CD14-positive monocyte (primary cell): ENCODE measurements at places on chromosomes 13 and 19. TPM values are rescaled to one million over a fixed set of nuclear protein-coding genes. Genes with fewer than 3 reads are reported as not detected.

GRCh38 chr13:68257111-68257842, 1027.1 kb upstream of the PCDH9 start:
- H3K27ac ChIP-seq, result no peak overlapping the region
- no peaks in the 10 kb centered on the region for H3K4me1 ChIP-seq
- H3K4me3 ChIP-seq, result no peak overlapping the region
- H3K27me3 ChIP-seq, result no peaks in the 10 kb centered on the region
- no peak for DNase-seq

DNA sequence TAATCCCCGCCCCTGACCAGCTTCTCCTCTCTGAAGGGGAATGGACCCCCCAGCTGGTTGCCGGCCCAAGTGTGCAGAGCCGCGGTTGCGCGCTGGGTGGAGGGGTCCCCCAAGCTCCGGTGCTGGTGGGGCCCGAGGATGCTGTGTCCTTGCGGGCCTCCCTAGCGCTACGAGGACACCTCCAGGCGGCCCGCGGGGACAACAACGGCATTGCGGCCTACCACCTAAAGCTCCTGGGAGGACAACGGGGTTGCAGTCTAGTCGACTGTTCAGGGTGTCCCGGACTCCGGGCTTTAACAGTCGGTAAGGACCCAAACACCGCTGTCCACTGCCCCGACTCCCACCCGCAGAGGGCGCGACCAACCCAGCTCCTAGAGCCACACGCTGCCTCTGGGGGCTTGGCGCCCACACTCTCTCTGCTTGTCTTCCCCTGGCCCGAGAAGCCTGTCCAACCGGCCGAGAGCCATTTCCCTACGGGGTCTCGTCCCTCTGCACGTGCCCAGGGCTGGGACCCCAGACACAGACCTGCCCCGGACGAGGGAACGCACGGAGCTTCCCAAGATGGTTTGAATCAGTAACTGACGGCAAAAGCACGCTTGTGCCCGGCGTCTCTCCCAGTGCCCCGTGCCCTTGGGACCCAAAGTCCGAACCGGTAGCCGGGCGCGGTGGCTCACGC, 927 bp upstream of the SDHAF1 start:
- H3K36me3 ChIP-seq, result peaks cover 7% of the 10 kb centered on the region
- peak overlapping the region; percentile 73 for H3K4me3 ChIP-seq
- H3K27ac ChIP-seq, result peak overlapping the region; percentile 76
- H3K4me1 ChIP-seq, result peaks cover 27% of the 10 kb centered on the region

DNA sequence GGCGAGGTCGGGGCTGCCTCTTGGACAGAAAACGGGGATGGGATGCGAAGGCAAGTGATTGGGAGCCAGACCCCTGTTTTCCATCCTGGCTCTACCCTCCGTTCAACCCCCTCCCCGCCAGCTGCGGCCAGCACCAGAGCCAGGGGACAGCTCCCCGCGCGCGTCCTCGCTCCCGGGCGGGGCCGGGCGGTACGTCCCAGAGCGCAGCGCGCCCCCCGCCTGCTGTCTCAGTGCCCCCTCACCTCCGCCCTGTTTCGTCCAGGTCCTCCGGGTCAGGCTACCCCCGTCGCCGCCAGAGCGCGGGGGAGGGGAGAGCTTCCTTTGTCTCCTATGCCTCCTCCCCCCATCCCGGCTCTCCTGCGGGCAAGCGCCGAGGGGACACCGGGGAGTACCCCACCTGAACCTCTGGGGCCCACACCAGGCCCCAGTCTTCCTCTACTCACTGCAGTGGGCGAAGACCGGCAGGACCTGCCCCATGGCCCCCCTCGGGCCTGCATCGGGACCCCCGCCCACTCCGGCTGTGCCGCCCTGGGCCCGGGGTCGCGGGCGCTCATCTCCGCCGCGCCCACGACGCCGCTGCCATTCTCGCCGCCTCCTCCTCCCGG, 396 bp downstream of the RTN2 start:
- H3K4me1 ChIP-seq, result peaks cover 56% of the 10 kb centered on the region
- no peak overlapping the region for H3K27ac ChIP-seq
- H3K36me3 ChIP-seq, result no peaks in the 10 kb centered on the region
- H3K4me3 ChIP-seq, result peak overlapping the region; percentile 44
- peaks cover 15% of the 10 kb centered on the region for H3K27me3 ChIP-seq

The HTR2A gene
- not detected in 2 replicates for polyA plus RNA-seq

The ZSCAN1 gene
- polyA plus RNA-seq, result not detected in 2 replicates

DNA sequence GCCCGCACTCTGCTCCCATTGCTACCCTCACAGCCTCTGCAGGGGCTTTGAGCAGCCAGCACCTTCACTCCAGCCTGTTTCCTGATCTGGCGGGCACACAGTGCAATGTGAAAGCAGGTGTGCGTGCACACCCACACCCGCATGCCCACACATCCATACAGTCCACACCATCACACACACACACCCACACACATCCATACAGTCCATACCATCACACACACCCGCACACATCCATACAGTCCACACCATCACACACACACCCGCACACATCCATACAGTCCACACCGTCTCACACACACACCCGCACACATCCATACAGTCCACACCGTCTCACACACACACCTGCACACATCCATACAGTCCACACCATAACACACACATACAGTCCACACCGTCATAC, 28.0 kb downstream of the PIAS4 start:
- DNase-seq, result no peak
- peak overlapping the region; percentile 53 for H3K27ac ChIP-seq
- H3K4me1 ChIP-seq, result peaks cover 9% of the 10 kb centered on the region
- H3K36me3 ChIP-seq, result peaks cover 57% of the 10 kb centered on the region
- H3K4me3 ChIP-seq, result no peak overlapping the region

- H3K27ac ChIP-seq, result no peak within 1 kb of the TSS
- H3K27me3 ChIP-seq, result peaks cover 88% of the 10 kb centered on the region
- no peaks in the 10 kb centered on the region for H3K36me3 ChIP-seq
- peak; percentile 49 for DNase-seq
- no peak within 1 kb of the TSS for H3K4me3 ChIP-seq
These were observed at the start of gene MAST1 for GRCh38 chr19:12838182-12838885. Gene MAST1, plus strand, starts transcription at chr19:12838515. Its CDS starts 58 bp downstream, at chr19:12838573.

GRCh38 chr19:11295180-11295579, 780 bp upstream of the TSPAN16 start:
- H3K27ac ChIP-seq, result no peak overlapping the region
- no peaks in the 10 kb centered on the region for H3K36me3 ChIP-seq
- H3K4me1 ChIP-seq, result peaks cover 75% of the 10 kb centered on the region
- DNase-seq, result no peak

- no peak for DNase-seq
- no peak overlapping the region for H3K4me3 ChIP-seq
- H3K27me3 ChIP-seq, result peaks cover 2% of the 10 kb centered on the region
- no peak overlapping the region for H3K27ac ChIP-seq
- no peaks in the 10 kb centered on the region for H3K4me1 ChIP-seq
These were observed 43.8 kb downstream of the DCT start for GRCh38 chr13:94435604-94436226.

The PGLYRP2 gene
- polyA plus RNA-seq, result 0.15 TPM

GRCh38 chr19:4403005-4403761, 743 bp downstream of the CHAF1A start:
- H3K4me3 ChIP-seq, result peak overlapping the region; percentile 89
- peaks cover 6% of the 10 kb centered on the region for H3K36me3 ChIP-seq
- H3K27ac ChIP-seq, result peak overlapping the region; percentile 90
- no peaks in the 10 kb centered on the region for H3K27me3 ChIP-seq
- H3K4me1 ChIP-seq, result peaks cover 37% of the 10 kb centered on the region
- no peak for DNase-seq

The IQCN gene
- polyA plus RNA-seq, result not detected

DNA sequence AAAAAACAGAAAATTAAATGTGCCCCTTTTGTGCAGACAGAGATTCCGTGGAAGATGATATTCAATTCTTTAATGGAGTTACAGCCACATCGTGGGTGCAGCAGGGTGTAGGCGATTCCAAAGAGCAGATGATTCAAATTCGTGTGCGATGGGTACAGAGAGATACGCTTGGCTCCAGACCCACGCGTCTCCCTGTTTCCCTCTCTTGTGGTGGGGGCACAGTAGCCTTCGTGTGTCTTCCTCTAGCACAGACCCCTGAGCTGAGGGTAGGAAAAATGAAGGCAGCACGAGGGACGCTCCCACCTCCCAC, 4.8 kb downstream of the TSPAN16 start:
- H3K4me3 ChIP-seq, result no peak overlapping the region
- no peaks in the 10 kb centered on the region for H3K27me3 ChIP-seq
- no peaks in the 10 kb centered on the region for H3K36me3 ChIP-seq

The FREM2 gene
- not detected for polyA plus RNA-seq

The KIR3DL1 gene
- not detected for polyA plus RNA-seq

GRCh38 chr13:108005231-108005630, 210.1 kb downstream of the LIG4 start:
- H3K27me3 ChIP-seq, result no peaks in the 10 kb centered on the region
- H3K4me1 ChIP-seq, result no peaks in the 10 kb centered on the region
- no peak overlapping the region for H3K27ac ChIP-seq
- no peaks in the 10 kb centered on the region for H3K36me3 ChIP-seq
- no peak overlapping the region for H3K4me3 ChIP-seq

The DPF1 gene
- not detected for polyA plus RNA-seq

DNA sequence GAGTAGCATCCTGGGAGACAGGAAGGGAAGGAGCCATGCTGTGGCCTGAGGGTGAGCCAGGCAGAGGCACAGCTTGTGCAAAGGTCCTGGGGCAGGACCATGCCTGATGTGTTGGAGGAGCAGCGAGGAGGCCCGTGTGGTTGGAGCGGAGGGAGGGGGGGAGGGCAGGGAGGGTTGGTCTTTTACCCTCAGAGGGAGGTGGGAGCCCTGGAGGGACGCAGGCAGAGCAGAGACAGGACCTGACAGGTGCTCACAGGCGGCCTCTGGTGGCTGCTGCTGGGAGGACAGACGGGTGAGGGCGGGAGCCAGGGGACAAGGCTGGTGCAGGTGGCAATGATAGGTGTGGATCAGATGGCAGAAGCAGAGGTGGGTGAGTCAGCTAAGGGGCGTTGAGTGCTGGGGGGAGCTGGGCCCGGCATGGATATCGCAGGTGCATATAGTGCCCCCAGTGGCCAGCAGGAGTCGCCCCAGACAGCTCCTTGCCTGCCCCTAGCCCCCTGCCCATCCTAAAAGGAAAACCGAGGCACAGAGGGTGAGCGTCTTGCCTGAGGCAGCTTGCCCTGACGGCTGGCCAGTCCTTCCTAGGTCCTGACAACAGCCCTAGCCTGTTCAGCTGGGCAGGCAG, 9.8 kb upstream of the GNA15 start:
- no peak overlapping the region for H3K27ac ChIP-seq
- H3K4me1 ChIP-seq, result peaks cover 18% of the 10 kb centered on the region
- DNase-seq, result peak; percentile 42
- H3K27me3 ChIP-seq, result no peaks in the 10 kb centered on the region

The PCDH9 gene
- 0.03 TPM in 1 of 2 replicates, not detected in the other for polyA plus RNA-seq

- no peak overlapping the region for H3K4me3 ChIP-seq
- H3K36me3 ChIP-seq, result no peaks in the 10 kb centered on the region
- no peak for DNase-seq
- H3K27ac ChIP-seq, result no peak overlapping the region
- H3K27me3 ChIP-seq, result no peaks in the 10 kb centered on the region
These were observed 450.9 kb upstream of the GPC6 start for GRCh38 chr13:92775658-92776057.

DNA sequence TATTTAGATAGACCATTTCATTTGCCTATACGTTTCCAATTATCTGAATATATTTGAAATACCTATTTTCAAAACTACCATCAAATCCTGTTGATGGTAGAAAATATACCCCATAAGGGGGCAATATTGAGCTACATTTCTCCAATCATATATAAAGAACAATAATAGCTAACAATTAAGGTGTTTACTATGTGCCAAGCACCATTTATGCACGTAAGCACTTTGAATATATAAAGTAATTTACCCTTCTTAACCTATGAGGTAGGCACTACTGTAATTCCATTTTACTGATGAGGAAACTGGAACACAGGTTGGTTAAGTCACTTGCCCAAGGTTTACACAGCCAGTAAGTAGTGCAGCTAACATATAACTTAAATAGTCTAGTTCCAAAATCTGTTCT, 79.2 kb downstream of the UBL3 start:
- no peak overlapping the region for H3K4me3 ChIP-seq
- peaks cover 19% of the 10 kb centered on the region for H3K36me3 ChIP-seq
- H3K27me3 ChIP-seq, result no peaks in the 10 kb centered on the region
- no peak overlapping the region for H3K27ac ChIP-seq
- H3K4me1 ChIP-seq, result no peaks in the 10 kb centered on the region
- DNase-seq, result no peak

DNA sequence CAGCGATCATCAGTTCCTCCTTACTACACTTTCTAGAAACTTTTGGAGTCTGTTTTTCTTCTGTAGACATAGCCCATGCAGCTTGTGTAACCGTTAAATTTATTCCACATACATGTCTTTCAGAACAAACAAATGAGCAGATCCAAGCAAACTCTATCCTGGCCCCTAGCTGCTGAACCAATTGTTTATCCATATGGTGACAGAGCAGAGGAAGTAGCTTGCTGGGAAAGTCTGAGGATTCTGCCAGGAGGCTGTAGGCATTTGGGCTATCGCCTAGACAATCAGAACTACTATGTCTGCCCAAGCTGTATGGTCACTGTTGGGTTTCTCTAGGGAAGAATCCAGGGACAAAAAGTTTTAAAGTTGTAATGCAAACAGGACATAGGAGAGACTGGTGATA, 343.7 kb downstream of the SPRY2 start:
- H3K4me1 ChIP-seq, result no peaks in the 10 kb centered on the region
- H3K4me3 ChIP-seq, result no peak overlapping the region
- H3K27ac ChIP-seq, result no peak overlapping the region
- H3K36me3 ChIP-seq, result no peaks in the 10 kb centered on the region
- DNase-seq, result no peak

DNA sequence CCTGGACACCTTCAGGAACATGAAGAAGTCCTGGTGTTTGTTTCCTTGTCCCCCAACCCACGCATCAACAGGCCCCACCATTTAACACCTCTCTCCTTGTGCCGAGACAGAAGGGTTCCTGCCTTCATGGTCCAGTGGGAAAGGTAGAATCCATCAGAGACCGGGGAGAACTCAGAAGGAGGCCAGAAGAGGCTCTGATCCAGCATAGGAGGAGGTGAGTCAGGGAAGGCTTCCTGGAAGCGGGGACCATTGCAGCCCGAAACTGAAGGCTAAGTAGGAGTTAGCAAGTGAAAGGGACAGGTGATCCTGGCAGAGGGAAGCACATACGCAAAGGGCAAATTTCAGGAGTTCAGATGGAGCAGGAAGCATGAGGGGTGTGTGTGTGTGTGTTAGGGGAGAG, 484 bp downstream of the ICAM3 start:
- H3K4me1 ChIP-seq, result peaks cover 50% of the 10 kb centered on the region
- peaks cover 26% of the 10 kb centered on the region for H3K36me3 ChIP-seq
- peak overlapping the region; percentile 66 for H3K4me3 ChIP-seq
- H3K27me3 ChIP-seq, result no peaks in the 10 kb centered on the region
- peak overlapping the region; percentile 91 for H3K27ac ChIP-seq
- no peak for DNase-seq

DNA sequence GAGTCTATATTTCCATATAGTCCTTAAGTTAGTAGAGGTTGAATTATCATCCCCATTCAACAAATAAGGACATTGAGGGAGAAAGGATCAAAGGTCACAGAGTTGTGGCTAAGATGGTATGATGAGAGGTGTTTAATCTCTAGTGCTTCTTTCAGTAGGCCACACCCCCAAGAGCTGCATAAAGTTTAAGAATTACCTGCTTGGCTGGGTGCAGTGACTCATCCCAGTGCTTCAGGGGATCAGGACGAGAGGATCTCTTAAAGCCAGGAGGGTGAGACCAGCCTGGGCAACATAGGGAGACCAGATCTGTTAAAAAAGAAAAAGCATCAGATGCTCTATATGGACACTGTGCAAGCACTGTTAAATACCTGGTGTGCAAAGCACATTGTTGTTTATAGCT, 560.0 kb upstream of the KLHL1 start:
- no peak overlapping the region for H3K27ac ChIP-seq
- H3K4me1 ChIP-seq, result no peaks in the 10 kb centered on the region
- DNase-seq, result no peak
